Stimulated activated CD4-positive, alpha-beta T cell treated with anti-CD3 and anti-CD28 coated beads, Interleukin-1b, Interleukin-23, amount 100 ng/mL, for 24 hours (primary cell): ENCODE measurements at places on chromosomes 7 and 10.

DNA sequence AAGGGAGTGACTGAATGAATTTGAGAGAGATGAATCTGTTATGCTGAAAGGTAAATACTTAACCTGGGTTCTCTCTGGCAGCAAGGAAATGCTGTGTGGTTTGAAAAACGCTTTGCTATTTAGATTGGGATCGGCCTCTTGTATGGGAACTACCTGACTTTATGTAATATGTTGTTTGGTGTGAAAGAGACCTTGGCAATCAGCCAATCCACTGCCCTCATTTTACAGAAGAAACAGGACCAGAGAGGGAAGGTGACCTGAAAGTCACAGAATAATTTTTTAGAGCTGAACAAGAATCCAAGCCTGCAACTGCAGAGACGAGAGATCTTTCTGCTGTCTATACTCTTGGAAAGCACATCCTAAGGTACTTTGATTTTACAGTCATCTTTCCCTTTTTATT is 1.0 kb downstream of the BUD31 start:
- no peak for DNase-seq

DNA sequence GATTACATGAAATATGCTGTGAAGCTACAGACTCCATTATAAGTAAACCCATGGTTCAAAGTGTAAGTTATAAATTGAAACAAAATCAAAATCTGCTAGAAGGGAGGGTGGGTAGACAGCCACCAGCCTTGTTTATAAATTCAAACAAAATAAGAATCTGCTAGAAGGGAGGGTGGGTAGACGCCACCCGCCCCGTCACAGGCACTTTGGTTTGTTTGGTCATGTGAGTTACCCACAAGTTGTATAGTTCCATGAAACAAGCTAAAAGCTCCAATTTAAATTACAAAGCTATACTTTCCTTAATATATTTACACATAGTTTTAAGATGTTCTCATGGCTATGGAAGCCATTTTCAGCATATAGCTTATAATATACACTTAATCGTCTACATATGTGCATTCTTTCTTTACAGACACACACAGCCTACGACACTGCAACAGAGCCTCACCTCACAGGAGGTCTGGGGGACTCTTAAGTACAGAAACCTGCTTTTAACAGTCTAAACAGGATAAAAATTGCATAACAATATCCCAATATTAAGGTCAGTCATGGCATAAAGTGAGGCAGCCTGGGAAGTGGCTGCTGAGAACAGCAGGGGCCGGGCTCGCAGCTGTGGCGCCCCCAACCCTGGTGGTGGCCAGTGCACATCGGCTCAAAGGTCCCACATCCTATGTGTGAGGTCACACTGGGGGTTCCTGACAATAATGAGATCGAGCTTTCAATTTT is 28.1 kb upstream of the NCAPG2 start:
- no peak for DNase-seq

- DNase-seq, result no peak
Measured at GRCh38 chr10:29648114-29648982, 13.6 kb upstream of the SVIL start.

DNA sequence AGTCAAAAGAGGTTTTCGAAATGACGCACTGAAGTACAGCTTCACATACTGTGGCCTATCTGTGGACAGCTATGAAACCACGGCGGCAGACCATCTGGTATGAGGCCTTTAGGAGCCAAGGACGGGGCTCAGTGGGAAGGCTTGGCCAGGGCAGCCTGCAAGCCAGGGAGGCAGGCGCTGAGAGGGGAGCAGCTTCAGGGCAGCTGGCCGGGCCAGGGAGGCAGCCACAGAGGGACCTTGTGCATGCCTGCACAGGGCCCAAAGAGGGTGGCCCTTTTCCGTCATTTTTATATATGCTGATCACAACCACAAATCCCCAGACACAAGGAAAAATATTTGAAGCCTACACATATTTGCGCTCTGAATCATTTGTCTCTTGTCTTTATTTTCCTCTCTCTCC is 13.5 kb downstream of the CALD1 start:
- no peak for DNase-seq

DNA sequence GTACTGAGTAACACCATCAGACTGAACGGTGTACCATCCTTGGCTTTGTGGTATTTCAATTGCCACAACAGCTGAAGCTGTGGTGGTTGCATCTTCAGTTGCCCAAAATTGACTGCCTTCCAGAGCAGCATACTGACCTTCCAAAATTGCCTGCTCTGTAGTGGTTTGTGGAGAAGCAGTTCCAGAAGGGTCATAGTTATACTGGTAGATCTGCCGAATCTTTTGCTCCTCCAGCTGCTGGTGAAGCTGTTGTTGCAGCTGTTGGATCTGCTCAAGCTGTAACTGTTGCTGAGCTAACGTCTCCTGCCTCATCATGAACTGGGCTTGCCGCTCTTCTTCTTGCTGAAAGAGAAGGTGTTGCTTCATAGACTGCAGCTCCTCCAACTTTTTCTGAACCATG is 212.2 kb downstream of the PCLO start:
- DNase-seq, result no peak

- DNase-seq, result no peak
Measured at GRCh38 chr10:126563361-126563760, 107.1 kb downstream of the C10orf90 start.

- DNase-seq, result no peak
Measured at GRCh38 chr7:28685242-28685643, 272.9 kb downstream of the TRIL start.

- DNase-seq, result no peak
Measured at GRCh38 chr10:102416283-102416682, 2.3 kb downstream of the PSD start.

GRCh38 chr7:90764848-90765570 is 168.9 kb downstream of the CDK14 start:
- no peak for DNase-seq
